ENCODE measurements at places on chromosomes 11 and 22.

DNA sequence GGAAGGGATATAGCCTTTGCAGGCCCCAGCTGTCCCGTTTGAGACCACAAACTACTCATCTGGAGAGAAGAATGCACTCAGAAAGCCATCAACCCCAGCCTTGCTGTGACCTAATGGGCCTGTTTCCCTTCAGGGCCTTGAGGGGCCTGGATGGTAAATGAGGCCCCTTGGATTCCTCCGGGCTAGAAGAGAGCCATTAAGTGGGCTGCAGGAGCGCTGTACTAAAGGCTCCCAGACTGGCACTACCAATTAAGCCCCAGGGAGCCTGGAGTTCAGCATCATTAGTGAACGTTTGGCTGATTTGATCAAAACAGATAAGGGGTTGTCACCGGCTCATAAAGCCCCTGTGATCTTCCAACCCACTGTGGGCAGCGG is 23.0 kb downstream of the CD5 start:
- DNase-seq: no peak

GRCh38 chr11:84345597-84345996 is 1059.4 kb upstream of the CCDC90B start:
- no peak for DNase-seq

DNA sequence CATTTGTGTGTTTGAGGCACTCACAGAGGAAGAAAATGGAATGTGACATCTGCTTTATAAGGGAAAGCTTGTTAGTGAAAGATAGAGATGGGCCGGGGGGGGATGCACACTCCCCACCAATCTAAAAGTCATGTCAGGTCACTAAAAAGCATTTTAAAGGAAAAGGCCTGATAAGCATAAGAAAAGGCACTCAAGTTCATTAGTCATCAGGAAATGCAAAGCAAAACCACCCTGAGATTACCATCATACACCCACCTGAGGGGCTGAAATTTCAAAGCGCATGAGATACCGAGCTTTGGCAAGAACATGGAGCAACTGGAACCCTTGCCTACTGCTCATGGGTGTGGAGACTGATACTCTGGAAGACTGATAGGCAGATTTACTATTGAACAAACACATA is 77.9 kb upstream of the ANO1 start:
- DNase-seq: no peak

GRCh38 chr11:110773442-110773841 is 61.2 kb upstream of the ARHGAP20 start:
- DNase-seq: no peak

DNA sequence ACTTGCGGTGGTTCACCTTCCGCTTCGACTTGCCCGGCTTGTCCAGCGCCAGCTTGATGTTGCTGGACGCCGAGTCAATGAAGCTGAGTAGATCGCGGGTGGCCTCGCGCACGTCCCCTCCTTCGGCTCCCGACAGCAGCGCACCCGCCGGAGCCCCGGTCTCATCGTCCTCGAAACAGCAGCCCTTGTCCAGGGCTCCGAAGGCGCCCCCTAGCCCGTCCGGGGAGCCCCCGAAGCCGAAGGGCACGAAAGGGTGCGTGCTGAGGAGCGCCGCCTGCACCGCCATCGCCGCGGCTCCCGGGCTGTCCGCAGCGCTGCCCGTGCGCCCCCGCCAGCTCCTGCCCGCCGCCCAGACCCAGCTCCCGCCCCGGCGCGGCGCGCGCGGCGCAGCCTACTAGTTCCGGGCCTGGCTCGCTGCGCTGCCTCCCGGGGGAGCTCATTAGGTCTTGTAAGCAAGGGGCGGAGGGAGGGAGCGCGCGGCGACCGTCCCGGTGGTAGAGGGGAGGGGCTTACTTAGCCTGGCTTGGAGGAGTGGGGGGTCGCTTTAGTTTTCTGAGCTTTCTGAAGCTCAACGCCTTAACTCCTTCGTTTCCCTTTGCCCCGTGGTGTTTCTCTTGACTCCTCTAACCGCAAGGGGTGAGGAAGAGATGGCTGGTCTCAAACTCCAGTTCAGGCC is at the start of gene FAM181B:
Gene FAM181B (minus strand): TSS at position 421 of the 676 bp plus-strand sequence. CDS start 135 bp downstream, at position 286.
- peak; percentile 86 for DNase-seq

GRCh38 chr11:122979815-122980595 is 1.6 kb downstream of the BSX start:
- no peak for DNase-seq

- DNase-seq: no peak
These were observed 778 bp upstream of the PAK1 start for GRCh38 chr11:77474684-77475060.

- DNase-seq: no peak
These were observed 2.7 kb upstream of the RAG1 start for GRCh38 chr11:36565031-36565610.

GRCh38 chr22:37638391-37639069 is 939 bp upstream of the SH3BP1 start:
- DNase-seq: no peak

DNA sequence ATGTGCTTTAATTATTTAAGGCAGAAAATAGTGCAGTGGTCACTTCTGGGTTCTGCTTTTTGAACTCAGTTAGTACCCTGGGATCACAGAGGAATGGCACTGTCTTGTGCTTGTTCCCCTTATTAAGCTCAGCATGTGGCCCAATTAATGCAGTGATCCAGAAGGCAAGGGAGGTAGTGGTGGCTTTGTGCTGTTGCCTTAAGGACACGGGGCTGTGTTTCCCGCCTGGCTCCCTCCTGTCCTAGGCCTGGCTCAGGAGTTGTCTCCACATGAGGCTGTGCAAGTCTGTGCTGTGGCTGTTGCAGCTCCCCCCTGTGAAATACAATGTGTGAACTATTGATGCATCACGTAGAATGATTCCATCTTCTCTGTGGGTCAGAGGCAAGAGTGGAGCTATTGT is 49.2 kb upstream of the CABP7 start:
- no peak for DNase-seq

DNA sequence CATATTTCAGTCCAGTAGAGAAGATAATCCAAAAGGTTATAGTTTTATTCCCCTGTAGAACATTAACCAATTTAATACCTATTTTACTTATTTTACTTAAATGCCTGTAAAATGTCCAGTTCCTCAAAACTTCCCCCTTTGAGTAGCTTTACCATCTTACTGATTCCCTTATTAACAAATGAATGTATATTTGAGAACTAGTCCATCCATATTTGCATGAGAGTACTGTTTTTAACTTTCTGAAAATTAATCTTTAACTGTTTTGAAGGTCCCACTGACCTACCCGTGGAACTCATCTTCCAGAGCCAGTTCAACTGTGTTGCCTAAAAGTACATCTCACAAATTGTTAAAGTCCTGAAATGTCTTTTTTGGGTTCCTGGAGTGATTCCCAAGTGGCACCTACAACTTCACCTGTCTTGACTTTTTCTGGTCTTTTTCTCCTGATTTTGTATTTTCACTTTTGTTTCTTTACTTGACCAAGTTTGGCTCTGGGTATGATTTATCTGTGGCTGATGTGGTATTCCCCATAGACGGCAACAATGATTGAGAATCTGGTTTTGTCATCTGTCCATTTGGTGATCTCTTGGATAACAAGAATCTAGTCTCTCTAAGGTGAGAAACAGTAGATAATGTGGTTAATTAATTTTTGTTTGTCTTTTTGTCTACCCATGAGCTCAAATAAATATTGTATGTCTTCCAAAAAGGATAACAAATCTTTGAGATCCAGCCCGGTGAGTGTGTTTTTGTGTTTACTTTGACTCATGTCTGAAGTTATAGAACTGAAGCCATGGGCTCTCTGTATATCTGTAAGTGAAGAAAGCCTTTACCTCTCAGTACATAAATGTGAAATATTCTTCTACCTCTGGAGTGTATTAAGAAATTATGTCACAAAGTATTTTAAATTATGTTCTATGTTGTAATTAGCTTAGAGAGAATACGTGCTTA is 174.2 kb downstream of the ETS1 start:
- DNase-seq: no peak

- DNase-seq: no peak
These were observed 66.4 kb downstream of the CTTN start for GRCh38 chr11:70464509-70465361.

GRCh38 chr11:19557720-19558140 is 154.9 kb upstream of the NAV2 start:
- peak; percentile 94 for DNase-seq

DNA sequence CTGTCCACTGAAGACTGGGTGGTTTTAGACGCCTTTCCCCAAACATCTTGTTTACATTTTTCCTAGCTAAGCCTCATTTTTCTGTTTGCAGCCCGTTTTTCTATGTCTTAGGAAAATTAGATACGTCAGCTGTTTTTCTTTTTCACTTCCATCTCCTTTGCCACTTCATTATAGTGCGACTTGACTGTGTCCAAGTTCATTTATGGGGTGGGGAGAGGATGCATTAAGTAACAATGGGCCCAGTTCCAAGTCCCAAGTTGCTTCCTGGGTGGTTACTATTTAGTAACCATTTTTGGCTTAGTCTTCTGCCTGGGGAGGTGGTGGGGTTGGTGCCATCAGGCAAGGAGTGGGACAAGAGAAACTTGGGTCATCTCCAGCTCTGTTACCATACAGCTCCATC is 83.0 kb downstream of the TRAF6 start:
- no peak for DNase-seq

- DNase-seq: no peak
These were observed 107.1 kb upstream of the CD44 start for GRCh38 chr11:35031867-35032266.

- DNase-seq: no peak
These were observed 401.0 kb upstream of the SYN3 start for GRCh38 chr22:33459137-33459536.

GRCh38 chr11:130580891-130581492 is 132.5 kb downstream of the ADAMTS15 start:
- peak; percentile 32 for DNase-seq

DNA sequence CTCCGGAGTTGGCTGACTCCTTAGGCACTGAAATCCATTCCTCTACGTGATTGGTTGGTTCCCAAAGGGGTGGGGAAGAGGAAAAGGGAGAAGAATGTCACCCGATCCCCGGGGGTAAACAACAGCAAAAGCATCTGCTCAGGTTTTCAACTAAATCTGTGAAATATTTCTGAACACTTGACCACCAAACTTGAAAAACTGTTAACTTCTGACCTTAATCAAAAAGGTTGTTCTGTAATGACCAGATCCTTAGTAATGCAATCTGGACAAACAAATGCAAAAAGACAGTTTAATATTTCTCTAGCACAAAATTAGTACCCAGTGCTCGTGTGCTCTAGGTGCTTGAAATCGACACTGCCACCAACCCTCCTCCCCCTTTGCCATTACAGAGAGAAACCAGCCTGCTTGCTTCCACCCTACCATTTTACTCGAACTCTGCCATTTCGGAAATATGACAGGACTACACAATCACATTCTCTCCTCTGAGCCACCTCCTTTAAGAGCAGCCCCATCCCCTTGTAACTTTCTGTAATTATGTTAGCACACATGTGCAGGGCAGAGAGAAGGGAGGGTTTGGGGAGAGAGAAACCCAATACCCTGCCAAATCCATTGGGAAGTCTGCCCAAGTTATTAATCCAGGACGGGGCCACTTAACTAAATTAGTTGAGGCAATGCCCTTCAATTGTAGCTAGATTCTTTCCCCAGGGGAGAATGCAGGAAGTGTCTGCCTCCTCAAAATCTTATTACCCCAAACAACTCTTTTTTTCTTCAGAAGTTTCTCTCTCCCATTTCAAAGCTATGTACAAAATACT is 113.8 kb downstream of the RBFOX2 start:
- DNase-seq: peak; percentile 76

DNA sequence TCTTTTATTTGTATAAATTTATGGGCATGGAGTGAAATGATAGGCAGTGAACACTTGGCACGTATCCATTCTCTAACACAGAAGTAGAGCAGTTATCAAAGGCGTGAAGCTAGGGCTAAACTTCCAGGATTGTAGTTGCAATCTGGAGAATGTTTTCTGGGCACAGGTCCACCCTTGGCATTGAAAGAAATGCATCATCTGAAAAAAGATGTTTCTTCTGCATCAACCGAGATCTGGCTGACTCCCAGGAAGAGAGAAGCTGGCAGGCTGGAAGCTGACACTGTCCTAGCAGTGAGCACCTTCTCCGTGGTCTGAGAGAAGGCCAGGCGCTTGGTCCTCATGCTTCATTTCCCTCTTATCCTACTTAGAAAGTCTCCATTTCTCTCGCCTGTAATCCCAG is 600.0 kb downstream of the BRD1 start:
- no peak for DNase-seq

DNA sequence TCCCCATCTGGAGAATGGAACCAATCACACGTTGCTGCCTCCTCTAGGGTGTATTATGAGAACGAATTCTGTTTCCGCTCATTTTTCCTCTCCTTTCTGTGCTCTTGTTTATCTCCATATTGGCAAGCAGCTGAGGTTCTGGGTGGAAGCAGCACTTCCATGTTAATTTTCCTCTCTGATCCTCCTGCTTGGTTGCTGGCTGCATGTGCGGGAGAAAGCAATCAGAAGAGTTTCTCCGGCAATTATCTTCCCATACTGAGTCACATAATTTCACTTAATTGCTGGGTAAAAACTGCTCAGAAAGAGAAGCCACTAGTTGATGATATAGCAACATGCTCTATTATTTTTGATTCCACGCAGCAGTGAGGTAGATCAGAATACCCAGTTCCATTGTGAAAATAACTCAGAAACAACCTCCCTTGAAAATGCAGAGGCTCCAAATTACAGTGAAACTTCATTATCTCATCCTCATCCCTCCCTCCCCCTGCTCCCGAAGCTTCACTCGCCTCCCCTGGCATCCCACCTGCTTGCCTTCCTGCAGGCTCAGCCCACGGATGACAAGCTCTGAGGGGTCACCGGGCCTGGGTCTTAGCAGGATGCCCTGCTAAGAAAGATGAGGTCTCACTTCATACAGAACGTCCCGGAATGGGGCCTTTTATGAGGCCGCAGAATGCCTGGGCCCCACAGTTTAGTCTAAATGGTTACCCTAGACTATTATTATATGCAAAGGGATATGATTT is 20.4 kb downstream of the FXYD6 start:
- DNase-seq: no peak

- DNase-seq: no peak
These were observed 13.4 kb upstream of the HYLS1 start for GRCh38 chr11:125873881-125874555.

GRCh38 chr11:100632941-100633452 is 54.1 kb upstream of the ARHGAP42 start:
- peak; percentile 15 for DNase-seq

GRCh38 chr11:78532991-78533390 is 41.7 kb downstream of the NARS2 start:
- no peak for DNase-seq

DNA sequence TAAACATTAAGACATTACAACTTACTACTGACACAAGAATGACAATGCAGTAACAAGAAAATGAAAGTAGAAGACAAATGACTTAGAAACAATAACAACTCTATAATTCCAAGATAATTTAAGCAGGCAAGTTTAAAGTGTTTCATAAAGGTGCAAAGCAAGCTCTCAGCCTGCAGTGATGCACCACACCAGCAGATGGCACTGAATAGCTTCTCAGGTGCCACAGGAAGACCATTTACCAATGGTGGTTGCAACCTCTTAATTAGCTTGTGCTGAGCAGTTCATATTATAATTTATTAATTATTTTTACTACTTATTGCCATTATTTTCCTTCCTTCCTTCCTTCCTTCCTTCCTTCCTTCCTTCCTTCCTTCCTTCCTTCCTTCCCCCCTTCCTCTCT is 60.6 kb downstream of the NXPE2 start:
- peak; percentile 67 for DNase-seq

Measured in head of caudate nucleus (tissue), 42 donors.